ENCODE measurements at places on chromosomes 13 and 19.

DNA sequence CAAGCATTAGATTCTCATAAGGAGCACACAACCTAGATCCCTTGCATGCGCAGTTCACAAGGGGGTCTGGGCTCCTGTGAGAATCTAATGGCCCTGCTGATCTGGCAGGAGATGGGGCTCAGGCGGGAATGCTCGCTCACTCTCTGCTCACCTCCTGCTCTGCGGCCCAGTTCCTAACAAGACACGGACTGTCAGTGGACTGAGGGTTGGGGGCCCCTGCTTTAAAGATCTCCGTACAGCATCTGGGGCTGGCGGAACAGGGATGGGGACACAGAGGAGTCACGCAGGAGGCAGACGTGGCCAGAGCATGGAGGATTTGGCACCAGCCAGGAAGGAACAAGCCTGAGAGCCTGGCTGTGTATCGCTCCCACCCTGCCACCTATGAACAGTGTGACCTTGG, 37.3 kb upstream of the ZNF536 start:
- DNase-seq: no peak

DNA sequence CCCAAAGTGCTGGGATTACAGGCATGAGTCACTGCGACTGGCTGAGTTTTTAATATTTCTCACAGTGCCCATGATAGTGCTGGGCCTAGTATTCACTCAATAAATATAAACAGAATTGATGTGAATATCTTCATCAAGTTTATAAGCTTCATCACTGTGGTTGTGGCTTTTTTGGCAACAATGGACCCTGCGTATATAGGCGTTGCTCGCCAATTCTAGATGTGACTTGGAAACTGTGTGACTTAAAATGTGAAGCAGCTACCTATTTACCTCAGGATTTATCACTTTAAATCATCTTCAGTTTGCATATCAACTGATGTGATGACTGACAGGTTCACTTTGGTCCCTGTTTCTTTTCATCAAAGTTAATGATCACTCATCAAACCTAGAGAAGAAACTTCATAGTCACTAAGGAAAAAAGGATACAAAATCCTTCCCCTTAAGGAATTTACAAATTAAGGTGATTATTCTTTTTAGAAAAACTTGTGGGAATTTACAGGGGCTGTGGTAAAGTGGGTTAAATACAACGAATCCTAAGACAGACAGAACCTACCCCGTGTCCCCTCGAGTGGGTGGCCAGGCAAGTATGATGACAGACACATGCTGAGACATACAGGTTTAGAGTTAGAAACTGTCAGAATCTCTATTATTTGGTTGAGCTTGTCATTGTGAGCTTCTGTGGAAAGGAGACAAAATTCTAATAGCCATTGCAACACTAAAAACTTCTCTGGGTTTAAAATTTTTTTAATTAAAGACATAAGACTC, 101.3 kb downstream of the AKAP11 start:
- DNase-seq: no peak

DNA sequence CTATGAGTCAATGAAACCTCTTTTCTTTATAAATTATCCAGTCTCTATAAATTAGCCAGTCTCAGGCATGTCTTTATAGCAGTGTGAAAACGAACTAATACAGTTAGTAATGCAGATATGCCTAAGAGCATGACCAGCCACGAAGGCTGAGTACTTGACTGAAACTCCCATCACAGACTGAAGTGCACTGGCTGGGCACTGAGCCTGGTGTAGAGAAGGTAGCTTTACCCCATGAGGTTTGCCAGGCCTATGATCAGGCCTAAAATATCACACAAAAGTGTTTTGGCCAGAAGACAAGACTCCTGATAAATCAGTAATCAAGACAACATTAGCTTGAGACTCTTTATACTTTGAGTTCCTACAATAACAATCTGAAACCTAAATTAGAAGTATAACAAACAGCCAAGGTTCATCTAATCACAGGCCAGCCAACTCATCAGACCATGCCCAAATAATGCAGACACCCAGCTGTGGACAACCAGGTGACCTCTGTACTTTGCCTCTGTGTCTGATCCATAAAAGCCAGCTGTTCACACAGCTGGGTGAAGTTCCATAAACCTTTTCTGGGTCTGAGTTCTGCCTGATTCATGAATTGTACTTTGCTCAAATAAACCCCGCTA, 771.8 kb upstream of the SLITRK1 start:
- DNase-seq: no peak

DNA sequence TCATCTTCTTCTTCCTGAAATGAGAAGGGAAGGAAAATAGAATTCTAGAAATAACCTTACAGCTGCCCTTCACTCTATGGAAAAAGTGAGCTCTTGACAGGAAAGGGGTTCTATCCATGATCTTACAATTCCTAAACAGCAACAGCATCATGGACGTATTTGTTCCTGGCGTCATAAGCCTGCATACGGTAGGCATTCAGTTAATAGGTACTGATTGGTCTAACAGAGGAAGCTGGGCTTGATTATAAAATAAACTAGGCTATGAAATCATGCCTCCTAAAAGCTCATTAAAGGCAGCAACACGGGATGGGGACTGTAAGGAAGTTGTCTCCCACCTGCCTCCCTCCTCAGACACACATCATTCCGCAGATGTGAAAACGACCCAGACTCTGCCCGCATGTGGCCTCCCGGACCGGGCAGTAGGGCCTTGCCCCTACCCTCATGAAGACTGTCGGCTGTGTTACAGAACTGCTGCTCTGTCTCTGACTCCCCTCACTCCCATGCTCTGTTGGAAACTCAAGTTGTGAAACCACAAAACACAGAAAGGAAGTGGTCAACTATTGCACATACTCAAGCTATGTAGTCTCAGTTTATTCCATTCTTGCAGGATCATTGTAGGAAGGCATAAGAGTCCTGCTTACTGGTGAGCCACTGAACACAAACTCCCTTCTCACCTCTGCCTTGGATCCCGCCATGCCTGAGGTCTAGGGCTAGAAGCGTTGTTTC, 129.8 kb downstream of the DLEU7 start:
- DNase-seq: peak; percentile 86

DNA sequence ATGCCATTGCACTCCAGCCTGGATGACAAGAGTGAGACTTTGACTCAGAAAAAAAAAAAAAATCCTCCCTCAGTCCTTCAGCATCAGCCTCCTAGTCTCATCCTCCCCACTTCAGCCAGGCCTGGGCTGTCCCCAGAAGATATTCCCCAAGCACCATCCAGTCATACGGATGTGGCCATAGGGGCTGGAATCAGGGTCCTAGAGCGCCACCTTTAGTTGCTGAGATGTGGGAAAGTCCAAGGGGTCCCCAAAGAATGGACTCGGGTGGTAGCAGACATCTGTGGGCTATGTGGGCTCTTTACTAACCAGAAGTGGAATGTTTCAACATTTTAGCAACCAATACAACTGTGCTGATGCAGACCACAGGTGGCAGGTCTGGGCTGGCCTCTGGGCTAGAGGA, 3.1 kb upstream of the TYROBP start:
- DNase-seq: no peak

DNA sequence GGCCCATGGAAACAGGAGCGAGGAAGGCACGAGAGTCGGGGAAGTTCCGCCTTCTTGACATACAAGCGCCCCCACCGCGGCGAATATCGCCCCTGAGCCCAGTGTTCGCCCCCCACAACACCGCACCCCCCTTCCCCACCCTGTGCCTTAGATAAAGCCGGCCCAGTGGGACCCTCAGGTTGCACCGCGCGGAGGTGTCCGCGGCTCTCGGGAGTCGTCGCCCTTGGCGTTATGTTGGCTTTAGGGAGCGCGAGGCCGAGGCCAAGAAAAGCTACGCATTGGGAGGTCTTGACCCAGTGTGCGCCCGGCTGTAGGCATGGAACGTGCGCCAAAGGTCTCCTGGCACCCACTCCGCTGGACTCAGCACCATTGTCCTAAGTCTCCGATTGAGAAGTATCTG, 603 bp upstream of the ZNF132 start:
- DNase-seq: no peak

- DNase-seq: no peak
Measured at GRCh38 chr19:55253842-55254624, 4.8 kb downstream of the PPP6R1 start.

GRCh38 chr13:76634431-76635191, 251.6 kb downstream of the KCTD12 start:
- DNase-seq: no peak

- DNase-seq: no peak
Measured at GRCh38 chr13:58151452-58151851, 519.9 kb downstream of the PCDH17 start.

DNA sequence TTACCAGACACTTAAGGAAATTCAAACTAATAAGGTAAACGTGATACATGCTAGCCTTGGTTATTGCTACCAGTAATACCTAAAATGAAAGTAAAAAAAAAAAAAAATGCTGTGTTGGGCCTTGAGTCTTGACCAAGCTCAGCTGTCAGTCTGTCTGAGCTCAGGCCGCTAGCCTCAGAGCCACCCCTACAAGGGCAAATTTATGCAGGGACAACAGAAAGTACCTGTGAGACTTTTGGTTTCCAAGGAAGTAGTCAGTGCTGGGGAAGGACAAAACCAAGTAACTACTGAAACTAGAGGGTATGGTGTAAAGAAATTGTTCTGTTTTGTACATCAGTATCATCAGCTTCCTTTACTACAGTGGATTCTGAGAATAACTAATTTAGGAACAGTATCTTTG, 134.3 kb upstream of the SLITRK5 start:
- no peak for DNase-seq

DNA sequence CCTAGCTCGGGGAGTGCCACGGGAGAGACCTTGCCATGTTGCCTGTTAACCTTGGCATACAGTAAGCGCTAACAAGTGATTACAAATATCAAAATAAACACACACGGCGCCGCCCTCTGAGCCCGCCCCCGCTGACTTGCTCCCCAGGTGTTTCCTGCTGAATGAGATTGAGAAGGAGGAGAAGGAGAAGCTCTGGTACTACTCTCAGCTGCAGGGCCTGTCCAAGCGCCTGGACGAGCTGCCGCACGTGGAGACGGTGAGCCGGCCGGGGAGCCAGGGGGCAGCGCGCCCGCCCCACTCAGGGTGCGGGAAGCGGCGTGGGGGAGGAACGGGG, 5.0 kb downstream of the APC2 start:
- DNase-seq: no peak

DNA sequence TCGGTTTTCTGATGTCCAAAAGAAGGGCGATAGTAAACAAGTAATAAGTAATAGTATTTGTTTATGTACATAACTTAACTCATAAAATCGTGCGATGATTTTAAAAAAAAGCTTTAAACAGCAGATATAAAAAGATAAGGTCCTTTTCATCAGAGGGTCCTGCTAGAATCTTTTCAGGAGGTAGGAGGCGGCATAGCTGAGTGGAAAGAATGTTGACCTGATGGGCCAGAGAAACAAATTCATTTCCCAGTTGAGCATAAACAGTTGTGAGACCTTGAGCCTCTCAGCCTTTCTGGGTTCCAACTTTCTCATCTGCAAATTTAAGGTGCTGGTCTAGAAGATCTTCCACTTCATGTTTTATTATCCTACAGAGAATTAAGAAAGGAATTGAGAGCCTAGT, 173.5 kb downstream of the LACC1 start:
- peak; percentile 44 for DNase-seq

DNA sequence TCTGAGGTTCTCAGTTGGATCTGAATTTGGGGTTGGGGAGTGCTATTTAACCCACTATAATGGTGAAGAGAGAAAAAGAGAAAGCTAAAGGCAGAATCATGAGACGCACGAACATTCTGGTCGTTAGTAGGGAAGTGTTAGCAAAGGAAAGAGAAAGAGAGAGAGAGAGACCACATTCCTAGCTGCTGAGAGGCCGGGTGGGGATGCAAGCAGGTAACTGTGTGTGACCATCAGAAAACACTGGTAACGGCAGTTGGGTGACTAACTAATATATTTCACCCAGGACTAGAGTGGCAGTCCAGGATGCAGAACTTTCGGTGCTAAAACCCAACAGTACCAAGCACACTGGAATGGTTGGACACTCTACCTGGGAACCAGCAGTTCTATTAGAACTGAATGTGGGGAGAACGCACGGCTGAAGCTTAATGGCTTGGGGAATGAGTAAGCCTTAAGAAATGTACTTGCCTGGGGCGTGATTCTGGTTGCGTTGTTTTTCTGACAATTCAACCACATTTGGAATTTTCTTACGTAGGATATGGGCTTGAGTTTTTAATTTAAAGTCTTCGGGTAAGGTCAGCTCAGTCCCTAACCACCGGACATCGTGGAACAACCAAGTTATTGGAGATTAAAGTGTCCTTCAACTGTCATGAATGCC, 130.2 kb downstream of the DNAJC15 start:
- DNase-seq: peak; percentile 91

- DNase-seq: no peak
Measured at GRCh38 chr19:11421371-11422098, 2.4 kb upstream of the RGL3 start.

- DNase-seq: no peak
Measured at GRCh38 chr13:27281420-27281819, 10.8 kb downstream of the RASL11A start.

DNA sequence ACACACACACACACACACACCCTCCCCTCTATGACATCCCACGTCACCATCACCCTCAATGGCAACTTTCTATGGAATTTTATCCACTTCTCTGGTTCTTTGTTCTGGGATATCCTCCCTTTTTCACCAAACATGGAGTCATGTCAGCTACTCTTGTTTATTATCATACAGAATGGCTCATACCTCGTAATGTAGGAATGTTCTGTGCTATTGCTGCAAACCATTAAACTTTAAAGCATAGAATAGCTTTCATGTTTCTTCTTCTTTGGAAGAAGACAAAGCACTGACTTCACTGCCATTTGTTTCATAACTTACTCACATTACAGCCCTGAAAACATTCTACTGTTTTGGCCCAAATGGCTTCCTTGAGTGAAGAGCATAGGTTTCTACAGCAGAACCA, 163.4 kb downstream of the FOXO1 start:
- DNase-seq: peak; percentile 47

DNA sequence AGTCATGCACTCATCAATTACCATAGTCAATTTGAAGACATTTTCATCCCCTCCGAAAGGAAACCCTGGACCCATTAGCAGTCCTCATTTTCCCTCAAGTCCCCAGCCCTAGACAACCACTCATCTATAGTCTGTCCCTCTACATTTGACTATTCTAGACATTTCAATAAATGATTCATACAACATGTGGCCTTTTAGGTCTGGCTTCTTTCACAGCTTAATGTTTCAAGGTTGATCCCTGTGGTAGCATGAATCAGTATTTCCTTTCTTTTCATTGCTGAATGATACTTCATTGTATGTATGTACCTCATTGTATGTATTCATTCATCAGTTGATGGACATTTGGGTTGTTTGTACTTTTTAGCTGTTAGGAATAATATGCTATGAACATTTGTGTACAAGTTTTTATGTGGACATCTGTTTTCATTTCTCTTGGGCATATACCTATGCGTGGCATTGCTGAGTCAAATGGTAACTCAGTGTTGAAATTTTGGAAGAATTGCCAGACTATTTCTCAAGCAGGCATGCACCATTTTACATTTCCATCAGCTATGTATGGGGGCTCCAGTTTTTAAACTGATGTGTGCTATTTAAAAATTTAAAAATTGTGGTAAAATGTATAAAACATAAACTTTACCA, 18.4 kb downstream of the SPATA13 start:
- DNase-seq: peak; percentile 38

DNA sequence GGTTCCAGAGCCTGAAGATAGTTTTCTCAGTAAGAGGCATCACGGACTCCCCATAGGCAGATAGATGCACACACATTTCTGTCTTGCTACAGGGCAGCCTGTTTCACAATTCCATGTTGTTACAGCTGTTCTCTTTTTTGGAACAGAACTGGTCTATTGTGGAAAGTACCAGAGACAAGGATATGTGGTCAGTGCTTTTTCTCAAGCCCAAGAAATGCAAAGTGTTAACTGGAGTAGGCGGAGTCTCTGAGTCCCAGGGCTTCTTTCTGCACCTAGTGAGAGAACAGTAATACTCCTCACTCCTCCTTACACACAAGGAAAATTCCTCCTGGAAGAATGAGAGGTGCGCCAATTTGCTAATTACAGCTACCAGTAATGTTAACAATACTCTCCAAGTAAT, 141.6 kb upstream of the ARGLU1 start:
- DNase-seq: no peak
